ENCODE measurements at places on chromosomes 12 and 14.

DNA sequence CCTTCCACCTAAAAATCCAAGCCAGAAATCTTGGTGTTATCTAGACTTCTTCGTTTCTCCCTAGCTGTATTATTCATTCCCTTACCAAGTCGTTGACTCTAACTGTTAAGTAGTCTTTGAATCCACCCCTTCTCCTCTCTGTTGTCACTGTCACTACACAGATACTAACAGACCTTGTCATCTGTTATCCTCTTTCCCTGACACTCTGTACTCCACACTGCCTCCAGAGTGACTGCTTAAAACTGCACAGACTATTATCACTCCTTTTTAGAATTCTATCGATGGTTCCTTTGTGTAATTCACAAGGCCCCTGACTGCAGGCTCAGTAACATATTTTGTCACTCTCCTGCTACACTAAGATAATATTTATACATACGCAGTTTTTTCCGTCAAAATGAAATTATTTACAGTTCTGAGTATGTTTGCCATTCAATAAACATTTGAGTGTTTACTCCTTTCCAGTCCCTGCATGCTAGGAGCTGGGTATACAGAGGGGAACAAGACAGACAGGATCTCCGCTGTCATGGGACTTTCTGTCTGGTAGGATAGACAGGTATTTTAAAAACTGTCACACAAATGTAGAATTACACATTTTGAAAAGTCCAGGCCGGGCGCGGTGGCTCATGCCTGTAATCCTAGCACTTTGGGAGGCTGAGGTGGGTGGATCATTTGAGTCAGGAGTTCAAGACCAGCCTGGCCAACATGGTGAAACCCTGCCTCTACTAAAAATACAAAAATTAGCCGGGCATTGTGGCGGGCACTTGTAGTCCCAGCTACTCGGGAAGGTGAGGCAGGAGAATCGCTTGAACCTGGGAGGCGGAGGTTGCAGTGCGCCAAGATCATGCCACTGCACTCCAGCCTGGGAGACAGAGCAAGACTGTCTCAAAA is 3.8 kb downstream of the MARS1 start:
- DNase-seq = no peak

DNA sequence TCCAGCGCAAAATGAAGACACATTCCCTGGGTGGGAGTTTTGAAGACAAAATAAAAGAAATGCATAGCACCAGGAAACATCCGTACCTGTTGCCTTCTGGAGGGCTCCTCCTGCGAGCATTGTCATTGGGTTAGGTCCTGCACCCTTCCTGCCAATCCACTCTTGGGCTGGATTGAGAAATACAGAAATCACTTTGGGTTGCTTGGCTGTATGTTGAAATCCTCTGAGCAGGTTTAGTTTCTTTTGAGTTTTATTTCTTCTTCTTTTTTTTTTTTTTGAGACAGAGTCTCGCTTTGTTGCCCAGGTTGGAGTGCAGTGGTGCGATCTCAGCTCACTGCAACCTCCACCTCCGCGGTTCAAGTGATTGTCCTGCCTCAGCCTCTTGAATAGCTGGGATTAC is 67.6 kb downstream of the ARF6 start:
- DNase-seq = no peak

GRCh38 chr12:58765653-58766512 is 154.4 kb downstream of the LRIG3 start:
- no peak for DNase-seq

DNA sequence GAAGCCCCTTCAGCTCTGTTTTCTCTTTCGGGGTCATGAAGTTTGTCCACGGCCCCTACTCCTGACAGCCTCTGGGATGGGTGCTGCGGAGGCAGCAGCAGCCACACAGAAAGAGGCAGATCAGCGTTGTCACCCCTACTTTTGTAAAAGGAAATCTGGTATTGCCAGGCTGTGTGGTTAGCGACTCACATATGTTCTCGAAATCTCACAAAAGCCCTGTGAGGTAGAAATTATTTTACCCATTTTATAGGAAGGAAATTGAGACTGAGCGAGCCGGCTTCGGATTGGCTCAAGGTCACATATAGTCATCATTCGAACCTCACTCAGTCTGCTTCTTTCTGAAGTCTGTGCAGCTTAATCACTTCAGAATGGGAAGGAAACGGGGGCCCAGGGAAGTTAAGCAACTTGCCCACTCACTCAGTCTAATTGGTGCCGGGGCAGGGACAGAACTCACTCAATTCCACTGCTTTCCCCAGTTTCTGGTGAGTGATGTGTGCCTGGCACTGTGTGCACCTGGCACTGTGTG is 1.1 kb upstream of the CKAP4 start:
- DNase-seq = no peak

- DNase-seq = no peak
Measured at GRCh38 chr12:130236446-130236845, 74.2 kb downstream of the FZD10 start.

- no peak for DNase-seq
Measured at GRCh38 chr12:51307655-51308593, 16.1 kb downstream of the BIN2 start.

- DNase-seq = no peak
Measured at GRCh38 chr12:3723916-3724805, 28.7 kb downstream of the CRACR2A start.

- DNase-seq = no peak
Measured at GRCh38 chr14:75913183-75913582, 68.6 kb downstream of the TGFB3 start.

- DNase-seq = no peak
Measured at GRCh38 chr14:56858422-56858821, 48.1 kb upstream of the OTX2 start.

- no peak for DNase-seq
Measured at GRCh38 chr12:48774516-48774915, 14.4 kb downstream of the ADCY6 start.

GRCh38 chr12:52054231-52054832 is 3.1 kb downstream of the NR4A1 start:
- no peak for DNase-seq

DNA sequence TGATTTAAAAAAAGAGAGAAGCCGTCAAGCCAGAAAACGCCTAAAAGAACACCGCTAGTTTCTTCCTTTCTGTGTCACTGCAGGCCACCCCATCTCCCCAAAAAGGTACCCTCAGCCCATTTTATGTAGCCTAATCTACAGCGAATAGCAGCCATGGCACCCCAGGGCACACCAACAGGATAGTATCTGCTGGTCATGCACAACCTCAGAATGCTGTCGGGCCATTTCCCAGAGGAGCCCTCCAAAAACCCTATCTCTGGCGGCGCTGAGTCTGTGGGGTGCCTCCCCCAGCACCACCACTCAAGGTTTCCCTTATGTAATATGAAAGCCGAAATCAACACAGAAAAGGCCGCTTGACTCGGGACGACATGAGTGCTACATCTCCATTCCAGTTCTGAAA is 98.9 kb downstream of the BCL11B start:
- no peak for DNase-seq

- DNase-seq = no peak
Measured at GRCh38 chr12:118326991-118327390, 45.7 kb downstream of the TAOK3 start.

DNA sequence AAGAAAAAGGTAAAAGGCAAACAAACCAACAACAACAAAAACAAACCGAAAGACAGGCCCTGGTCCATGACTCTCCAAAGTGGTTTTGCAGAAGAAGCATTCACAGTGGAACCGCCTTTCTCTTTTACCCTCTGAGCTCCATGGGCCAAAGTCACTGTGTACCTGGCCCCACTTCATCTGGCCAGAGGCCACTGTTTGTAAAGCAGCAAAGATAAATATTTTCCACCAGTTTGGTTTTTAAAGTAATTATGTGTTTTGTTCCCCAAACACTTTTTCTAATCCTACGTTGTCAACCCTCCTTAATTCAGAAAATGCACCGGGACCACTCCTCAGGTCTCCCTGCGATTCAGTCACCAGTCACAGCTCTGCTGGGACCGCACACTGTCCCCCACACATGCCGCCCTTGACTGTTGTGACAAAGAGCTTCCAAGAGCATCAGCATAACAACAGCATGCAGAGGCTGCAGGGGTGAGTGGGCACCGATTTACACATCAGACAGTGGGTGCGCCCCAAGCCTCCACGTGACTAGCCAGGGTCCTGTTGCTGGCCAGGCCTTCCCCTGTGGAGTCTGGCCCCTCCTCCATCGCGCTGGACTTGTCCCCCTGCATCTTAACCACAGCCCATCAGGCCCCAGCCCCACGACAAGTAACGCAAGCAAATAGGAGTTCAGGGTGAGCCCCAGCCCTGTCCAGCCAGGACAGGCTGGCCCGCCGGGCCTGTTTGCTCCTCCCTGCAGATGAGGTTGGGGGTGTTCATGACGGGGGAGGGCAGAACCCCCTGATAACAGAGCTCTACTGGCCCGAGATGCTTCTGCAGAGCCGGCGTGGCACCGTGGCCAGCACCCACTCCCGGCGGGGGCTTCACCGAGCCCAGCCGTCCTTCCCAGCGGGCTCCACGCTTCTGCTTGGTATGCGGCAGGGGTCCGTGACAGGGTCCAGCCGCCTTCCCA is 65.2 kb upstream of the DIO3 start:
- peak; percentile 10 for DNase-seq

DNA sequence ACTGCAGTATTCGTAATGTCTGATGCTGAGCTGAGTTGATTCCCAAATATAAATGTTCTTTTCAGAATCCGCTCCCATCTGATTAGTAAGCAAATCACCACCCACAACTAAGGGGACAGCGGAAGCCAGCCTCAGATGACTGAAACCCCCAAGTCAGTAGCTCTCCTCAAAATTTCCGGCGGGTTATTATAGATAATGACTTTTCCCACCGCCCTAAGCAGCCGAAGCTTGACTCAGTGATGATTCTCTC is 469 bp upstream of the LRFN5 start:
- no peak for DNase-seq

DNA sequence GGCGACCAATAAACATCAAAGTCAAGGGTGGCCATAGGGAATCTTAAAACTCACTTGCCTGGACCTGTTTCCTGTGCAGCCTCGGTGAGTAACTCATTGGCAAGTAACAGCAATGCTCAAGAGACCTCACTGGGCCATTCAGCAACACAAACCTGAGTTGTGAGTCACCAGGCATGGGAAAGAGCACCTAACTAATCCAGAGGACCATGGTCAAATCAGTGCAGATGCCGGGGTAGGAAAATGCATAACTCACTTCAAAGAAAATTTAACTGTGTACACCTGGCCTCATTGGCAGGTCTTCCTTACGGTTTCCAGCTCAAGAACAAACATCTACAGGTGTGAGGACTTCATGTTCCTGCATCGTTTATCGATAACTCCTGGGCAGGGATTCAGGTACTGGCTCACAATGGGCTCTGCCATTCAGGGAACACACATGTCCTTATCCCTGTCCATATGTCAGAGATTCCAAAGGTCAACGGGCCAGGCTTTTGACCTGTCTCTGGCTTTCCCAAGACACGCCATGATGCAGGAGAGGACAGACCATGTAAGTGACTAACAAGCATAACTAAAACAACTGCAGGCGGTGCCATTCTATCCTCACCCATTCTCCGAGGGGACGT is 211.8 kb downstream of the ANO2 start:
- DNase-seq = no peak

DNA sequence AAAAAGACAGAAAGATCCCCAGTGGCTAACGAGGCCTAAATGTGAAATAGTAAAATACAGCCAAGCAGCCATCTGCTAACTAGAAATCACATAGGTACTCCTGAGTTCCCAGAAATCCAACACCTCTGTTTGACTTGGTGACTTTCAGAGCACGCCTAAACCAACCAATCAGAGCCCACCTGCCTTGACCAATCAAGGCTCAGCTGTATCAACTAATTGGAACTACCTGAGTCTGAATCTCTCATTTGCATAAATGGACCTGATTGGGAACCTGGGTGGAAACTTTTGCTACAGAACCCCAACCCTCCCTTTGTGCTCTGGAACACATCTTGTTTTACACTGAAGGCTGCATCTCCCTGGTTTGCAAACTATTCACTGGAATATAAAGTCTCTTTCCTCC is 5.1 kb upstream of the TCL1B start:
- no peak for DNase-seq

DNA sequence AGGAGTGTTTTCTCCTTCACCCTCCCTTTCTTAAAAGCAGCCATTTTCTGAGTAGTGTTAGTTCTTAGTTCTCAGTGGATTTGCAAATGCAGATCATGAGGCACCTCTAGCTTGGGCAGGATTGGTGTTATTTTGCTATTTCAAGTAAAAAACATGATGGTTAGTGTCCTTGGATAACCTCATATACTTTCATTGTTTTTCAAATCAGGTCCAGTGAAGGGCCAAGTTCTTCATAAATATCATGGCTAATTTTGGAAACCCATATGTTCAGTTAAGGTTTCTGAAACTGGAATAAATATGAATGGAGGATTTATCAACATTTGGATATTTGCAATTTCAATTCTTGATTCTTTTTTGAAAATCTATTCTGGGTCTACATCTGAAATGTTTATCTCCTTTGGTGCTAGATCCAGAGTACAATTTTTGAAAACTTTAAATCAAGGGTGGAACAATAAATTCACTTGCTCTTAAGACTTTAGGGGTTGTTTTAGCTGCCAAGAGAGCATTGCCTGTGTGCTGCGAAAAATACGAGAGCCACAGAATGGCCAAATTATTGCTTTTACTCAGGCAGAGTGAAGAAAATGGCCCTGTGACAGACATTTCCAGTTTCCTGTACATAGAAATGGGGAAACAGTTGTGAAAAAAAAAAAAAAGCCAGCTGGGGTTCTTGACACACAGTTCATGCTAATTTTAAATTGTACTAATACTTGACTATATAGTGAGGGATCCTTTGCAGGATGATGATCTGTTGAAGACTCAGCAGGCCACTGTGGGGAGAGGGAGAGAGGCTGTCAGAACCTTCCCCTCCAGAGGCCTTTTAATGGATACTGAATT is 104.6 kb downstream of the BICD1 start:
- no peak for DNase-seq

GRCh38 chr12:92551853-92552397 is 150.9 kb upstream of the PLEKHG7 start:
- no peak for DNase-seq

DNA sequence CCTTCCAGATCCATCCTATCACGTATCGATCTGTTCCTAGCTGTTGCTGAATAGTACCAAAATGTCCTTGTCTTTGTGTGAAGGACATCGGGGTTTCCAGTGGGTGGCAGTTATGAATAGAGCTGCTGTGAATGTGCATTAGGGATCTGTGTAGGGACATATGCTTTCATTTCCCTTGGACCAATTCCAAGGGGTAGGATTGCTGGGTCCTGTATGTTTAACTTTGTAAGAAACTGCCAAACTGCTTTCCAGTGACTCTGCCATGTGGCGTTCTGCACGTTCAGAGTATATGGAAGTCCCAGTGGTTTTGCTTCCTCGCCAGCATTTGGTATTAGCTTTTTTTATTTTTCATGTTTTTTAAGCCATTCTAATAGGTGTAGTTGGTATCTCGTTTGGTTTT is 28.6 kb downstream of the PACS2 start:
- no peak for DNase-seq

DNA sequence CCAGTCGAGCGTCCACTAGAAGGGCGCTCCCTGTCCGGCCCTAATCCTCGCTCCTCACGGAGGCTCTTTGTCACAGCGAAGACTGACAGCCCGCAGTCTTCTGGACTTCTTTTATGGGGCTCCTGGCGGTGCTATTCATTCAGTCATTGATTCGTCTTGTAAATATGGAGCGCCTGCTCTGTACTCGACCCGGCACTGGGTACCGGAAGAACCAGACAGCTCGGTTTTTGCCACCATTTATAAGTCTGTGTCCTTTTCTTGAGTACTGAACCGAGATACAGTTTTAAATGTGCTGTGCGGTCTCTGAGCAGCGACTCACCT is 570 bp downstream of the DMAC2L start:
- DNase-seq = no peak

GRCh38 chr14:88618476-88618875 is 55.6 kb downstream of the ZC3H14 start:
- DNase-seq = no peak

GRCh38 chr12:7130701-7131501 is 730 bp downstream of the CLSTN3 start:
- peak; percentile 73 for DNase-seq

- DNase-seq = no peak
Measured at GRCh38 chr14:100119251-100119650, 40.2 kb downstream of the DEGS2 start.
